ENCODE measurements at places on chromosomes 5 and 9. TPM values are rescaled to one million over a fixed set of nuclear protein-coding genes. Genes with fewer than 3 reads are reported as not detected.

The FOCAD gene
- total RNA-seq, result 22.4 TPM

DNA sequence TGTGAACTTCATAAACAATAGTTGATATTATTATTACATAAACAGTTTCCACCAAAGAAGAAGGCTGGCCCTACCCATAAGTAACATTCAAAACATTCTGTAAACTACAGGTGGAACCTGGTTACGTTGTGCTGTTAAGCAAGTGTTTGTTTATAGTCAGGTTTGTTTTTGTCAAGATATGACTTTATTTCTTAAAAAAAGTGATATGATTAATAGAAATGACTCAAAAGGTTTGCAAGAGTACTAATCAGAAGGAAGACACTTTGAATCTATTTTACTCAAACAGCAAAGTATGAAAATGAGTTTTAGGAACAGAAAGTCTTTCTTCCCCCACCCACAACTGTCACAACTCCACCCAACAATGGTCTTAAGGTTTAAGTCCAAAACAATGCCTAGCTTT, 220.8 kb downstream of the PLK2 start:
- H3K36me3 ChIP-seq, result no peaks in the 10 kb centered on the region
- no peak for DNase-seq
- no peak overlapping the region for H3K4me3 ChIP-seq
- no peaks in the 10 kb centered on the region for H3K4me1 ChIP-seq
- no peak overlapping the region for H3K27ac ChIP-seq
- H3K27me3 ChIP-seq, result no peaks in the 10 kb centered on the region

The BTNL8 gene
- not detected for total RNA-seq

DNA sequence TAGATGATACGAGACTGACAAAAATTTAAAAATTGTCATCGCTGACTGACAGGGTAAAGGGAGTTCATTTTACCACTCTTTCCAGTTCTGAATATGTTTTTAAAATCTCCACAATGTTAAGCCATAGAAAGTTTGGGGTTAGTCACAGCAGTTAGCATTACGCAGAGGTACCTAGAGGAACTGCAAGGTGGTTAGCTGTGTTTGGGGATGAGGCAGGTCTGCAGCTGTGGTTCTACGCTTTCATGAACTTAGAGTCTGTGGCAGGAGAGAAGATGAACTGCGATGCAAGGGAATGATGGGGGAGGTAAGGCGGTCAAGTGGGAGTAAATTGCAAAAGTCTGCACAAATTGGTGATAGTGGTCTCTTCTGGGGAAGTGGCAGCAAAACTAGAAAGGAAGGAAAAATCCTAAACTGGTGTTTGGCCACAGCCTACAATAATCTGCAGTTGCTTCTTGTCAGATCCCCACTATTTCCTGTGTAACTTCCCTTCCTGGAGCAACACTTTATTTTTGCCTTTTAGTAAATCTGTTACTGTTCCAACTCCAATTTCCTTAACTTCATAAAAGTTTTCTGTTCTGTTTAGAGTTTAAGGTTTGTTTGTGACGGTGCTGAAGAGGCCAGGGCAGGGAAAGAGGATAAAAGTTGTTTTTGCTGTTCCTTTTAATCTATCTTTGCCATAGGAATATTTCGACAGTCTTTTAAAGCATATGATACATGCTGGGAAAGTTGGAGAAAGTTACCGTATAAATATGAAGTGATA, 38.6 kb upstream of the SNX2 start:
- H3K27ac ChIP-seq, result no peak overlapping the region
- H3K4me1 ChIP-seq, result no peaks in the 10 kb centered on the region
- no peak for DNase-seq
- H3K27me3 ChIP-seq, result no peaks in the 10 kb centered on the region
- H3K36me3 ChIP-seq, result no peaks in the 10 kb centered on the region

The OR13C4 gene
- not detected for total RNA-seq

The PFN3 gene
- total RNA-seq, result not detected

The PPP3R2 gene
- not detected for total RNA-seq

DNA sequence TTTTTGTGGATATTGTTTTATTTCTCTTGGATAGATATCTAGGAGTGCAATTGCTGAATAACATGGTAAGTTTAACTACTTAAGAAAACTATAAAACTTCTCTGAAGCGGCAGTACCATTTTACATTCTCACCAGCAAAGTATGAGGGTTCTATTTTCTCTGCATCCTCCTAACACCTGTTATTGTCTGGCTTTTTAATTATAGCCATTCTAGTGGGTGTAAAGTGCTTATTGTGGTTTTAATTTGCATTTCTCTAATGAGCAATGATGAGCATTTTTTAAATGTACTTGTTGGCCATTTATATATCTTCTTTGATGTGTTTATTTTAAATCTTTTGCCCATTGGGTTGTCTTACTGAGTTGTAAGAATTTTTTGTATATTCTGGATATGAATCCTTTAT, 28.7 kb downstream of the SMIM32 start:
- H3K36me3 ChIP-seq, result no peaks in the 10 kb centered on the region
- no peaks in the 10 kb centered on the region for H3K4me1 ChIP-seq
- no peak for DNase-seq
- no peak overlapping the region for H3K4me3 ChIP-seq
- no peak overlapping the region for H3K27ac ChIP-seq

DNA sequence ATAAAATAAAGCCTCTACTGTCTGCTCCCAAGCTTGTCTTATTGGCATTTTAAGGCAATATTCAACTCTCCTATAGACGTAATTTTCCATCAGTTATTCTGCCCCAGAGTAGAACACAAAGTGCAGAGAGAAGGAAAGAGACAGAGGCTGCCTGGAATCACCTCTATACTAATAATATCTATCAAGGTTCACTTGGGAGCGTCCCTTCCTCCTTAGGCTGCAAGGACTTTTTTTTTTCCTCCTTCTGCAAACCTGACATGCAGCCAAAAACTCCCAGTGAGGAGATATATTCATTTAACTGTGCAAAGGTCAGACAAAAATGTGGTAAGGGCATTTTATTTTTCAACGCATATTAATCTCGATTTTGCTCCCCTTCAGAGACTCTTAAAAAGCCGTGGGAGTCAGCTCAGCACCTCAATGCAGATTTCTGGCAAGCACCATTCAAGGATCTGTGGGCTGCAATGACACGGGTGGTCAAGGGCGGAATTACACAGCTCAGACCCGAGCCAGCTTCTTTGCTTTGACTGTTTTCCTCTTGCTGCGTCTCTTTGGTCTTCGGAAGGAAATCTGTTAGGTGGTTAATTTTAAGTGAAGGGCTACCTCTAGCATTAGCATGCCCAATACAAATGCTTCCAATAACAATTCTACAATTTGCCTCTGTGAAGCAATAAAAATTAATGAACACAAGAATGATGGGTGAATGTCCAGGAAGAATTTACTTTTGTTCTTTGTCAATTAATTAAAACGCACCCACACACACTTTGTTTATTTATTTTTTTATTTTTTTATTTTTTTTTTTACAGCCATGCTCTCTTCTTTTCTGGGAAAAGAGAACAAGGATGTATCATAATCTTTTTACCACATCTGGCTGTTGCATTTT, 587.7 kb upstream of the GRAMD2B start:
- no peaks in the 10 kb centered on the region for H3K36me3 ChIP-seq
- H3K27ac ChIP-seq, result no peak overlapping the region
- H3K27me3 ChIP-seq, result no peaks in the 10 kb centered on the region
- H3K4me3 ChIP-seq, result no peak overlapping the region

DNA sequence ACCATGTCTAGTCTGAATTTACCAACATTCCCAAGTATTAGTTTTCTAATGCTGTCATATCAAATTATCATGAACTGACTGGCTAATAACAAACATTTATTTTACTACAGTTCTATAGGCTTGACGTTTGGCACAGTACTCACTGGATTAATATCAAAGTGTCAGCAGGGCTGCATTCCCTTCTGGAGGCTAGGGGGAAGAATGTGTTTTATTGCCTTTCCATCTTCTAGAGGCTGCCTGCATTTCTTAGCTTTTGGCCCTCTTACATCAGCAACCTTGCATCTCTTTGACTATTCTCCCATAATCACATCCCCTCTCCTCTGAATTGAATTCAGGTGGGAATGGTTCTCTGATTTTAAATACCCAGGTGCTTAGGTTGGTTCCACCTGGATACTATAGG, 84.7 kb downstream of the EDIL3 start:
- no peaks in the 10 kb centered on the region for H3K27me3 ChIP-seq
- no peaks in the 10 kb centered on the region for H3K4me1 ChIP-seq
- no peak overlapping the region for H3K4me3 ChIP-seq

- H3K27ac ChIP-seq, result no peak overlapping the region
- no peaks in the 10 kb centered on the region for H3K36me3 ChIP-seq
- no peaks in the 10 kb centered on the region for H3K27me3 ChIP-seq
- peak; percentile 54 for DNase-seq
- H3K4me1 ChIP-seq, result peaks cover 3% of the 10 kb centered on the region
Measured at GRCh38 chr5:157864067-157864466, 5.1 kb upstream of the CLINT1 start.

DNA sequence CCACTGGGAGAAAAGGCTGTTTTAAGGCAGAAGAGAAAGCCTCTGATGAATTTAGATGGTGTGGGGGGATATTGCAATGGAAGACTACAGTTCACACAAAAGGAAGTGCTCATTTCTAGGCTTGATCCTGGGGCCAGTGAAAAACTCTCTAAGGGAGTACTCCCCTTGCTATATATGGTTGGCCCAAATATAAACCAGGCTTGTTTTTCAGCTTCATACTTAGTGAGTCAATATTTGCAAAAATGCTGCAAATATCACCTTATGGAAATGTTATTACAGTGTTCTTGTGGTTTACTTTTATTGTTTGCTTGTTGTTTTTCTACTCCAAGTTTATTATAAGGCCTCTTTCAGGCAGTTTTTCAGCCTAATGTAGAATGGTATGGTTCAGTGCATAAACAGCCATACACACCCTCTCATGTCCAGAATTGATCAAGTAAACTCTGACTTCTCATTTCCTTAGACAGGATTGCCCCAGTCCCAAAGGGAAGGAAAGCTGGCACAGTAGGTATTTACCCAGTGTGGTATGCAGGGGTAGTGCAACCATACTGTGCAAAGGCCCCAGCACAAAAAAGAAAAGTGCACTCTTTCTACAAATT, 115.1 kb downstream of the FEM1C start:
- H3K4me3 ChIP-seq, result no peak overlapping the region
- H3K36me3 ChIP-seq, result no peaks in the 10 kb centered on the region
- no peak for DNase-seq
- H3K27me3 ChIP-seq, result no peaks in the 10 kb centered on the region
- no peak overlapping the region for H3K27ac ChIP-seq

The OSTF1 gene
- total RNA-seq, result 46.2 TPM

- no peak overlapping the region for H3K27ac ChIP-seq
- no peaks in the 10 kb centered on the region for H3K4me1 ChIP-seq
- DNase-seq, result no peak
- H3K4me3 ChIP-seq, result no peak overlapping the region
- H3K36me3 ChIP-seq, result no peaks in the 10 kb centered on the region
- no peaks in the 10 kb centered on the region for H3K27me3 ChIP-seq
Measured at GRCh38 chr5:41435276-41435675, 75.1 kb downstream of the PLCXD3 start.

The TEX48 gene
- total RNA-seq, result not detected

DNA sequence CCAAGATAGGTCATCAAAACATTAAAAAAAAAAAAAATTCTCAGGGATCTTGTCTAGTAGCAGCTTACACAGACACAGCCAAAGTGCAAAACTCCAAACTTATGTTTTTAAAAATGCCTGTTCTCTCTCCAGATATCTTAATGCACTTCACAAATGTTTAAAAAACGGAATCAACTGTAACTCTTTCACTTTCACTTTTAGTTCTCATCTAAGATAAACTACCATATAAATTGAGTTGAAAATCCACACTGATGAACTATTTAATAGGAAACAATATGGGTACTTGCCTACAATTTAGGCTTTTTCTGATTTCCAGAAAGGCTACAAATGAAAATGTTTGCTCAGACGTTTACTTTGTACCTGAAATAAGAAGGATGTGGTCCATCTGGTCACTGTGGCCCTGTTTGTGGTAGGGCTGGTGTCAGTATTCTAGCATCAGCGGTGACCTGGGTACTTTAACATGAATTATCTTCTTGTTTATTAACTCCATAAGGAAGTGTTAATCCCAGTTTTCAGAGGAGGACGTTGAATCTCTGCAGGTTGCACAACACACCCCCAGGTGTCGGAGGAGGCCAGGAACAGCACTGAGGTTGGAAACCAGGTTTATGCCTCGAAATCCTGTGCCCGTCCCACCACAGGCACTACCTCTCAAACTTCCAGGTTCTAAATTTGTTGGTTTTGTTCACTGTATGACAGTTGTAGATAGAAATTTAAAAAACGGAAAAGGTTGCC, 13.3 kb upstream of the LPCAT1 start:
- no peak for DNase-seq
- H3K4me3 ChIP-seq, result peak overlapping the region; percentile 59

- DNase-seq, result no peak
- no peaks in the 10 kb centered on the region for H3K27me3 ChIP-seq
Measured at GRCh38 chr9:99509065-99509745, 287.1 kb downstream of the SEC61B start.

DNA sequence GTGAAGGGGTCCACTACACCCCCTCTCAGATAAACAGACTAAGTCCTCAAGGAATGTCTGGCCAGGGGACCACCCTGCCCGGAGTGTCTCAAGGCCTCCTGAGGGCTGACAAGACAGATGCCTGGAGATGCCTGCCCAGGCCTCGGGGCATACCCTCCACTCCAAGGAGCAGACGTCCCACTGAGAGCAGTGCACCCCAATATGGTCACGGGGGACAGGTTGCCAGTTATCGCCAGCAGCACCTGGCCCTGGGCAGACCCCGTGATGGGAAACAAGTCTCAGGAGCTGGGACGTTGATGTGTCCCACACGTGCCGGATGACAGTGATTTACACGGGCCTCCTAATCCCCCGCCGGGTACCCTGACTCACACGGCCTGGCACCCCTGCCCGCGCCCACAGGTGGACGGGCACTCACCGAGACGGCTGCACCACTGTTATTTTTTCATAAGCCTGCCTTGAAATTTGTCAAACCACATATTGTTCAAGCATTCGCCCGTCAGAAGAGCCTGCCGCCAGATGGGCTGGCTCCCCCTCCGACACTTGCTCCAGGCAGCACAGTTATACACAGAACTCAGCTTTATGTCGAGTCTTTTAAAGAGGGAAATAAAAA, 43.9 kb downstream of the BARX1 start:
- H3K4me3 ChIP-seq, result no peak overlapping the region
- H3K27ac ChIP-seq, result no peak overlapping the region
- no peaks in the 10 kb centered on the region for H3K27me3 ChIP-seq
- no peak for DNase-seq
- H3K4me1 ChIP-seq, result no peaks in the 10 kb centered on the region
- H3K36me3 ChIP-seq, result no peaks in the 10 kb centered on the region

DNA sequence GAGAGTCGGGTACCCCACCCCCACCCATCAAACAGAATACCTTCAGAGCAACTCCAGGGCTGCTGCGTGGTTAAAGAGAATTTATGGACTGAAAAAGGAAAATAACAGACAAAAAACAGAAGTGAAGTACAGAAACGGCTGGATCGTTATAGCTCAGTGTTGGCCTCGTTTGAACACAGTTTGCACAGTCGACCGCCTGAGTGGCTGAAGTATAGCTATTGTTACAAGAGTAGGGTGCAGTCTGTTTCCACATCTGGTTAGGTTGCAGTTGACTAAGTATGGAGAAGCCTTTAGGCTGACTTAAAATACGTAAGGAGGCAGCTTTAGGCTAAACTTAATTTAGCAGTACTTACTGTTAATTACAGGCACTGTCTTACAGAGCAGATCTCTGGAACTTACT, 121.2 kb downstream of the GCNT1 start:
- no peaks in the 10 kb centered on the region for H3K27me3 ChIP-seq
- no peak overlapping the region for H3K4me3 ChIP-seq
- no peak overlapping the region for H3K27ac ChIP-seq
- no peak for DNase-seq
- H3K4me1 ChIP-seq, result no peaks in the 10 kb centered on the region

- no peaks in the 10 kb centered on the region for H3K27me3 ChIP-seq
- H3K36me3 ChIP-seq, result no peaks in the 10 kb centered on the region
- no peak overlapping the region for H3K4me3 ChIP-seq
- no peak for DNase-seq
Measured at GRCh38 chr9:15059003-15059402, 148.8 kb upstream of the FREM1 start.
